ENCODE measurements at places on chromosomes 4 and X. TPM values are rescaled to one million over a fixed set of nuclear protein-coding genes. Genes with fewer than 3 reads are reported as not detected.

DNA sequence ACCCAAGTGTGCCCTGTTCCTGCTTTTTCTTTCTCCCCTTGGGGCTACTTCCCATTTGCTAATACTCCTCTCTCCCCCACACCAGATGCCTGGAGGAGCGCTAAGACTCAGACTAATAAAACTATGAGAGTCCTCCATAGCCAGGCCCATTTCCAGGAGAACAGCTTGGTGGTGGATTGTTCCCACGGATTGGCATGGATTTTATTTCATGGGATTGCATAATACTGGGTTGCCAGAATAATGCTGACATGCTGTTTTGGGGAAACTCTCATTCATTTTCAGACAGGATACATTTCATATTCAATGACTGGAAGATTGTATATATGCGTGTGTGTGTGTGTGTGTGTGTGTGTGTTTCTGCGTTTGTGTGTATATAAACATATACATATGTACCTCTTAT is 447.5 kb upstream of the PITX2 start:
- H3K27ac ChIP-seq, result no peak overlapping the region
- H3K4me3 ChIP-seq, result no peak overlapping the region
- no peak for DNase-seq
- no peaks in the 10 kb centered on the region for H3K36me3 ChIP-seq
- no peaks in the 10 kb centered on the region for H3K27me3 ChIP-seq

- no peak overlapping the region for H3K4me3 ChIP-seq
- H3K36me3 ChIP-seq, result no peaks in the 10 kb centered on the region
- H3K27me3 ChIP-seq, result no peaks in the 10 kb centered on the region
- no peak overlapping the region for H3K27ac ChIP-seq
- no peaks in the 10 kb centered on the region for H3K4me1 ChIP-seq
Measured at GRCh38 chr4:141977433-141977832, 341.1 kb downstream of the IL15 start.

SLC7A11 gene
- total RNA-seq, result 5.2 TPM

DNA sequence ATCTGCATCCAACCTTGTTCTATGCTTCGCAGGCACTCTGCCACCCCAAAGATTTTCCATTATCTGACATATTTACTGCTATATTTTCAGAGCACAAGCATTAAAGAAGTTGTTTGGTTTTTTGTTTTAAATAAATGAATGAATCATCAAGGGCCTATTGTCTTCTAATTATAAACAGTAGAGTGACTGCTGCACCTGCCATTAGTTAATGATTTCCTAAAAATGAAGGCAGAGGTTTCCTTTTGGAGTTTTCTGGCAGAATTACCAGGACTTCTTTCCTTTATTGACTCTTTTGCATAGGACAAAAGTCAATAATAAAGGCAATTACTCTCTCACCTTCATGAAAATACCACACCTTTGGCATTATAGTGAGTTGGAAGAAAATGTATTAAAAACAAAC is 238.1 kb downstream of the INPP4B start:
- H3K4me3 ChIP-seq, result no peak overlapping the region
- no peaks in the 10 kb centered on the region for H3K4me1 ChIP-seq
- DNase-seq, result no peak
- no peaks in the 10 kb centered on the region for H3K27me3 ChIP-seq
- peaks cover 8% of the 10 kb centered on the region for H3K36me3 ChIP-seq

DNA sequence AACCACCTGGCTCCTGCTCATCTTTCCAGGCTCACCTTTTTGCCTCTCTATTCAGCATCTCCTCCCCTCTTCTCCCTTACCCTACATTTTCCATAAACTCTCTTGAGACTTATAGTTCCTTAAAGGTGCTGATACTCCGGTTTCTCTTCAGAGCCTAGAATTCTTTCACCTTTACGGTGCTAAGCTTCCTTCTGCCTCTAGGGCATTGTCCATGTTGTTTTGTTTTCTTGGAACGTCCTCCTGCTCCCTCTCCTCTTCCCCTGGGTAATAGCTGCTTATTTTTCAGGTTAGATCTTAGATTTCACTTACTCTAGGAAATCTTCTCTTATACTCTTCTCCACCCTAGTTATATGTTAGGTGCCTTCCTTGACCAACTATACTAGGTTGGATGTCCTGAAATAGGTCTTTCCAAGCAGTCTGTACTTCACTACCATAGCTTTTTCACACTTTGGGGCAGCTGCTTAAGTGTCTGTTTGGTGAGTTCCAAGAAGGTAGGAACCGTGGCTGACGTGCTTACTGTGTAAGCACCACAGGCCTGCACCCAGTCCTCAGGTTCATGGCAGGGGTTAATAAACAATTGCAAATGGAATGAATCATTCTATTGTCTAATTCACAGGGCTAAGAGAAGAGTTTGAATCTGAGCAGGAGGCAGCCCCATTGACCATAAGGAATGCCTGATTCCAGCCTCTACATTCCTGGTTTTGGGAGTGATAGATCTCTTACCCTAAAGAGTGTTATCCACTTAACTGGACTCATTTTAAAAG is 227.5 kb downstream of the MGST2 start:
- H3K4me1 ChIP-seq, result peaks cover 8% of the 10 kb centered on the region
- DNase-seq, result no peak

DNA sequence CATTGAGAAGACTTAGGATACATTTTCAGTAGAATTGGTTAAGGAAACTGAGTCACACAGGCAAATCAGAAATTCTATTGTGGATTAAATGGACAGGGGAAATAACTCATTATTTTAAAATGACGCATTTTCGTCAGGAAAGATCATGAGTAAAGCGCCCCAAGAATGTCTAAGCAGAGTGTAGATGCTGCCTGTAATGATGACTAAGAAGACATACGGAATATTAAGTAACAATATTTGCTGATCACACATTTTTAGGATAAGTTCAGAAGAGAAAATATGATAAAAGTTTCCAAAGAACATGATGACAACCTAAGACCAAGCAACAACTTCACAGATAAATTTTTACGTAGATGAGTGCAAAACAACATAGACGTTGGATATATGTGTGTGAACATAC is 596.3 kb upstream of the TENM3 start:
- no peaks in the 10 kb centered on the region for H3K4me1 ChIP-seq
- H3K4me3 ChIP-seq, result no peak overlapping the region
- H3K27me3 ChIP-seq, result no peaks in the 10 kb centered on the region
- H3K36me3 ChIP-seq, result no peaks in the 10 kb centered on the region

DNA sequence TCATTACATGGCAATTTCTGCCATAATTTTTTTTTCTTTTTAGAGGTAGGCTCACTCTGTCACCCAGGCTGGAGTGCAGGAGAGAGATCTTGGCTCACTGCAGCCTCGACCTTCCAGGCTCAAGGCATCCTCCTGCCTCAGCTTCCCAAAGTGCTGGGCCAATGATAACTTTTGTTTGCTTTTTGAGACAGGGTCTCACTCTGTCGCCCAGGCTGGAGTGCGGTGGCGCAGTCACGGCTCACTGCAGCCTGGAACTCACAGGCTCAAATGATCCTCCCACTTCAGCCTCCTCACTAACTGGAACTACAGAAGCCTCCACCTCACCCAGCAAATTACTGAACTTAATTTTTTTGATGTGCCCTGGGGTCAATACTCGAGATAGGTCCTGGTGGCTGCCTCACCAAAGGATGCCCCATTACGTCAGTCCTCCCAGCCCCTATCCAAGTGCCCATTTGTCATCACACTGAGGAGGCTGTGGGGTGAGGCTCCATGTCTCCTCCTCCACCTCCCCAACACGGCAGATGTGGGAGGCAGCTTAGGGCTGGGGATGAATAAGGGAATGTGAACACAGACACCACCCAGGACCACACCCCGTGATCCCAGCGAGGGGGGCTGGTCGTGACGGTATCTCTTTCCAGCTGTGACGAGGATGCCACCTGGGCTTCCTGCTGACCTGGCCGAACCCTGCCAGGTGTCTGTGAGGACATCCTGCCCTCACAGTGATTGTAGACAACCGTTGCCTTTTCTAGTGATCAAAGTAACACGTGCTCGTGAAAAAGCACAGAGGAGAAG is 12.4 kb upstream of the NKX1-1 start:
- H3K27me3 ChIP-seq, result peaks cover 16% of the 10 kb centered on the region
- no peak overlapping the region for H3K4me3 ChIP-seq
- peak; percentile 34 for DNase-seq

GRPR gene
- total RNA-seq, result not detected

DNA sequence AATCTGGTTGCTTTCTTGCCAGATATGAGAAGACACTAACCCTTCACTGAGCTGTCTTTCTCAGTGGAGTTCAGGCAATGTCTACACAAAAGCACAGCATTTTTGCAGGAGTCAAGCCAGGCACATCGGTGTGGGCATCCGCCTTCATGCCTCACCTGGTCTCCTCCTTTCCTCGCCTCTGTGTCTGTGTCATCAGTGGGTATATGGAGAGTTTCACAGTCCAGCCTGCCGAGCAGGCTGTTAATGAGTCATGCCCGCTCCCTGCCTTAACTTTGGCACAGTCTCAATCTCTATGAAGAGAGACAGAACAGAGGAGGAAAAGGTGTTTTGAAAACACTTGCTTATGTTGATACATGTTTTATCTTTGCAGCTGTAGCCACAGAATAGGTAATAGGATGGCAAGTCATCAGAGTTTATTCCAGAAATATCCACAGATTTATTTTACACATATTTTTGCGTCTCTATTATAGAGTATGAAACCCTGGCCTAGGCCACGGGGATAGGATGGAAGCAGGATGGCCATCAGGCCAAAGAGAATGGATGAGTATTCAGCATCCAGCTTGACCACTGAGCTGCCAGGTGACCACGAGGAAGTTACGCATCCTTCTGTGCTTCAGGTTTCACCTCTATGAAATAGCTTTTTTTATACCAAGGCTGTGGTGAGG is 32.8 kb upstream of the MAML3 start:
- no peak overlapping the region for H3K4me3 ChIP-seq
- no peak for DNase-seq
- peaks cover 26% of the 10 kb centered on the region for H3K27me3 ChIP-seq
- no peak overlapping the region for H3K27ac ChIP-seq
- H3K36me3 ChIP-seq, result no peaks in the 10 kb centered on the region
- no peaks in the 10 kb centered on the region for H3K4me1 ChIP-seq

TMEM131L gene
- total RNA-seq, result 34.0 TPM

C1QTNF7 gene
- not detected for total RNA-seq

USP26 gene
- total RNA-seq, result not detected

GRCh38 chr4:118850488-118851173 is 14.7 kb upstream of the SEC24D start:
- DNase-seq, result peak; percentile 64
- H3K4me3 ChIP-seq, result peak overlapping the region; percentile 92
- H3K36me3 ChIP-seq, result peaks cover 20% of the 10 kb centered on the region
- H3K4me1 ChIP-seq, result peaks cover 27% of the 10 kb centered on the region
- H3K27me3 ChIP-seq, result peaks cover 17% of the 10 kb centered on the region

DNA sequence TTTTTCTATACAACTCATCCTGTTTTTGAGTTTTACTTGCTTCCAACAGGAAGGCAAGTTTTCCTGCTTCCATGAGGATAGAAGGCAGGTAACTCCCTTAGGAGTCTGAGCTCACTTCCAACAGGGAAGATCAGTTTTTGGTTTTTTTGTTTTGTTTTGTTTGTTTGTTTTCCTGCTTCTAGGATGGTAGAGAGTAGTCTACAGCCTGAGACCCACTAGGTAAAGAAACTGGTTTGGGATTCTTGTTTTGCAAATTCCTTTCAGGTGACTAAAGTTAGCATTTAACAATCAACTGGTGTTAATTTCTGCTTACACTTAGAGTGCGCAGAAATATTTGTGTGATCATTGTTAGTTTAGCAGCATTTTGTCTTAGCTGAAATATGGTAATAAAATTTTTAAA is 227.8 kb upstream of the TACR3 start:
- no peak overlapping the region for H3K27ac ChIP-seq
- no peak overlapping the region for H3K4me3 ChIP-seq
- no peaks in the 10 kb centered on the region for H3K36me3 ChIP-seq
- no peak for DNase-seq
- no peaks in the 10 kb centered on the region for H3K4me1 ChIP-seq

DNA sequence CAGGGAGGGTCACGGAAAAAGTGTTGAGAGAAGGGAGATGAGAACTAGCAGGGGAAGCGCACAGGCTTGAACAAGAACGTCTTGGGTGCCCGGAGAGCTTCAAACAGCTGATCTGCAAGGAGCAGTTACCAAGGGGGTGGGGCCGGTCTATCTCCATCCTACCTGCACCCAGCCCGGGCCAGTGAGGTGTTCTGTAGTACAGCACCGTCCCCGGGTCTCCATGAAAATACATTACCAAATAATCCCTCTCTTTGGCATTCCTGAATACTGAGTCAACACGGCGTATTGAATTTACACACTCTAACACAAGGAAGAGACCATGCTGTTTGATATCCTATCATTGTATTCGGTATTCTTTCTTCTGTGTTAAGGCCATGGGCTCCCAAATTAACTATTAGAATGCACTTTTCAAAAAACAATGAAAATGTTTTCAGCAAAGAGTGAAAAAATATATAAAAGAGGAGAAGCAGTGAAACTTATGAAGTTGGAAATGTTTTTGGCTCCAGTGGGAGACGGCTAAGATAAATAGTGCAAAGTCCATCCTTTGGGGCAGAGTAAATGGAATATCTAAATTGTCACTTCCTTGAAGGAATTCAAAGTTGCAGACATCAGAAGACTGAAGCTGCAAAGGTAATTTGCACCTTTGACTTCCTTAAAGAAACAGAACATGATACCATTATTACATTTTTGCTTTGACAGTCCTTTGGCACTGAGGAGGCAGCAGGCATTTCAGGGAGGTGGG is 90.3 kb downstream of the DHRSX start:
- H3K4me3 ChIP-seq, result no peak overlapping the region
- H3K36me3 ChIP-seq, result peaks cover 27% of the 10 kb centered on the region
- no peak for DNase-seq
- H3K27ac ChIP-seq, result no peak overlapping the region
- no peaks in the 10 kb centered on the region for H3K27me3 ChIP-seq
